HepG2 (cell line): ENCODE measurements at places on chromosomes 7 and 10.

GRCh38 chr10:109393425-109393824 lies 529.9 kb downstream of the XPNPEP1 start:
- no peak for DNase-seq
- H3K27ac ChIP-seq = no peak overlapping the region
- H3K4me3 ChIP-seq = no peak overlapping the region
- H3K36me3 ChIP-seq = no peaks in the 10 kb centered on the region
- no peaks in the 10 kb centered on the region for H3K4me1 ChIP-seq

DNA sequence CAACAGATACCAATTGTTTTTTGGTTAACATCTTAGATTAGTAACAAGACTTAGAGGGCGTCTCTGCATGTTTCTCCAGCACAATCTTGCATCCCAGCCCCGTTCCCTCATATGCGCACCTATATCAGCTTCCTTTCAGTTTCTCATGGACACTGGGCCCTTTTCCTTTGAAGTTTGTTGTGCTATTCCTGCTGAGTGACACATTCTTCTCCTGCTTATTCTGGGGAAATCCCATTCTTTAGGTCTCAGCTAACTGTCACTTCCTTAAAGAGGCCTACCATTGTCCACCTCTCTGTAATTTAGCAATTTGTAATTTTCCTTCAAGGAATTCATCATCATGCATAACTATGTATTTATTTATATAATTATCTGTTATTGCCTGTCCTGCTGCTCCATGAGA lies 110.3 kb upstream of the STEAP1B start:
- H3K27me3 ChIP-seq = no peaks in the 10 kb centered on the region; the same call in 1 of the 2 replicates
- no peak overlapping the region for H3K27ac ChIP-seq
- no peak for DNase-seq
- no peak overlapping the region for H3K4me3 ChIP-seq
- no peaks in the 10 kb centered on the region for H3K4me1 ChIP-seq
- H3K36me3 ChIP-seq = no peaks in the 10 kb centered on the region

DNA sequence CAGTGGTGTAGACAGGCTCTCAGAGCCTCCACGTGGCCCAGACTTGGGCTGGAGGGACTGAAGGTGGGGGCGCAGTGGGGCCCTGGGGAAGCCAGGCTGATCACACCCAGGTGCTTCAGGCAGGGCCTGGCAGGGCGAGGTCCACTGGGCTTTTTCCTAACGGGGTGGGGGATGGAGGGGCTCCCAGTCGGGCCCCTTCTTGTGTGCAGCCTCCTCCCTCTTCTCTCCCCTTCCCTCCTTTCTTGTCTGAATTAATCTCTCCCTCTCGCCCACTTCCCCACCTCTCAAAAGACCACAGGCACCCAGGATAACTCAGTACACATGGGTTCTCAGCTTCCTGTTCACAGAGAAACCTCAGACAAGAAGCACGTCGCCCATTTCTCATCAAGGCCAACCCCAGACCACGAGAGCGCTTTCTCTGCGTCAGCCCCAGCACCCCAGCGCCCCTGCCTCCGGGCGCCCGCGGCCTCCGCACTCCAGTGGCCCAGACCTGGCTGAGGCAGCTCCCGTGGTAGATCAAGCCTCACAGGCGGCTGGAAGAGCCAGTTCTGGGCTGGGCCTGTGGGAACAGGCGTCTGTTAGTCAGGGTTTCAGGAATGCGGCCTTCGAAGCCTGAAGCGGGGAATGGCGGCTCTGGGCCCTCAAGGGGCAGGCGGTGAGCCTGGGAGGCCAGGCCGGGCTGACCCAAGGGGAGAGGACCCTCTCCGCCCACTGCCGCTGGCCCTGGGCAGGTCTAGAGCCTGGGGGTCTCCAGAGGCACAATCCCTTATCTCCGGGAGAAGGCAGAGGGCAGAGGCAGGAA lies 50.6 kb downstream of the PWWP2B start:
- H3K4me3 ChIP-seq = peak overlapping the region; percentile 59
- peak overlapping the region; percentile 57 for H3K27ac ChIP-seq
- H3K4me1 ChIP-seq = peaks cover 61% of the 10 kb centered on the region
- no peaks in the 10 kb centered on the region for H3K27me3 ChIP-seq

DNA sequence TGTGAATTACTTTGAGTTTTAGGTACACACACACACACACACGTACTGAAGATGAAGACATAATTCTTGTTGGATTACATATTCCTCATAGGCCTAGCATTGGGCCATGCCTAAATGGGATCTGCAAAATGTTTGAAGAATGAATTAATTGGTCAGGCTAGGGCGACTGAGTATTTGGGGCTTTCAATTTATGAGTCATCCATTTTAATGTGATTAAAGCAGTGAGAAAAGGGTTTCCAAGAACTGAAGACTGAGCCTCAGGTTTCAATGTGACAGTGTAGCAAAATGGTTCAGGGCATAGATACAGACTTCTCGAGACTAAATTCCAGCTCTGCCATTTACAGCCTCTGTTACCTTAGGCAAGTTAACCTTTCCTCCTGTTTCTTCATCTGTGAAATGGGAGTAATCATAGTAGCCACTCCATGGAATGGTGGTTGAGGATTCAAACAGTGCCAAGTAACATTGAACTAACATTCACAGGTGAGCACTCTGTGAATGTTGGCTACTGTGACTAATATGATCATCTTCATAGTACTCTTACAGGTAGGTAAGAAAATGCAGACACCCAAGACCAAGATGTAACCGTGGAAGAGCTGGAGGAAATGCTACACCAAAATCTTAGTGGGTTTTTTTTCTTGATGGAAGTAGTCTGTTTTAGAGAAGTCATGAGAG lies 7.6 kb downstream of the BPGM start:
- H3K36me3 ChIP-seq = no peaks in the 10 kb centered on the region
- no peaks in the 10 kb centered on the region for H3K4me1 ChIP-seq
- H3K4me3 ChIP-seq = no peak overlapping the region
- no peak for DNase-seq

GRCh38 chr10:43172645-43173044 lies 34.4 kb downstream of the CSGALNACT2 start:
- no peaks in the 10 kb centered on the region; the same call in 1 of the 2 replicates for H3K27me3 ChIP-seq
- no peak for DNase-seq
- H3K36me3 ChIP-seq = no peaks in the 10 kb centered on the region; the same call in 1 of the 2 replicates
- no peak overlapping the region for H3K27ac ChIP-seq
- H3K4me3 ChIP-seq = no peak overlapping the region

DNA sequence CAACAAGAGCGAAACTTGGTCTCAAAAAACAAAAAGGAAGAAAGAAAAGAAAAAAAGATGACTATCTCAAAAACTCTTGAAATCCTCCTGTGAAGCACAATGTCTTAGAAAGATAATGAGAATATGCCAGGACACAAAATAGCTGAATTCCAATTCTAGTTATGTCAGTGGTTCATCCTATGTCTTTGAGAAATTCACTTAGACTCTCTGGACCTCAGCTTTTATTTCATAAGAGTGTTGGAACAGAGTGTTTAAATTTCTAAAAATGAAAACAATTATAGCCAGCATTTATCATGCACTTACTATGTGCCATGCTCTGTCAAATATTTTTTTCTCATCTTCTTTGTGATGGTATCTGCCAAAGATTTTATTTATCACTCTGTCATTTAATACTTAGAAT lies 13.3 kb upstream of the HYCC1 start:
- H3K4me1 ChIP-seq = no peaks in the 10 kb centered on the region
- no peaks in the 10 kb centered on the region for H3K36me3 ChIP-seq
- DNase-seq = no peak
- no peak overlapping the region for H3K27ac ChIP-seq
- H3K27me3 ChIP-seq = peaks cover 20% of the 10 kb centered on the region; the same call in 2 of the 3 replicates
- H3K4me3 ChIP-seq = no peak overlapping the region

- no peaks in the 10 kb centered on the region for H3K4me1 ChIP-seq
- no peak overlapping the region for H3K27ac ChIP-seq
- H3K36me3 ChIP-seq = no peaks in the 10 kb centered on the region
- no peak overlapping the region for H3K4me3 ChIP-seq
- peaks cover 9% of the 10 kb centered on the region; the same call in 2 of the 3 replicates for H3K27me3 ChIP-seq
- no peak for DNase-seq
Observed at GRCh38 chr10:48573045-48573444, 31.8 kb downstream of the ARHGAP22 start.

GRCh38 chr7:21300692-21301091 lies 127.2 kb upstream of the SP4 start:
- H3K27ac ChIP-seq = no peak overlapping the region
- peak; percentile 6 for DNase-seq
- H3K36me3 ChIP-seq = no peaks in the 10 kb centered on the region
- no peak overlapping the region for H3K4me3 ChIP-seq
